Activated T-cell treated with anti-CD3 and anti-CD28 coated beads, Interleukin-2, amount 50 U/mL, for 72 hours (primary cell): ENCODE measurements at places on chromosomes 16 and 17.

- no peak for DNase-seq
Observed at GRCh38 chr17:60173304-60173819, 23.6 kb downstream of the CA4 start.

DNA sequence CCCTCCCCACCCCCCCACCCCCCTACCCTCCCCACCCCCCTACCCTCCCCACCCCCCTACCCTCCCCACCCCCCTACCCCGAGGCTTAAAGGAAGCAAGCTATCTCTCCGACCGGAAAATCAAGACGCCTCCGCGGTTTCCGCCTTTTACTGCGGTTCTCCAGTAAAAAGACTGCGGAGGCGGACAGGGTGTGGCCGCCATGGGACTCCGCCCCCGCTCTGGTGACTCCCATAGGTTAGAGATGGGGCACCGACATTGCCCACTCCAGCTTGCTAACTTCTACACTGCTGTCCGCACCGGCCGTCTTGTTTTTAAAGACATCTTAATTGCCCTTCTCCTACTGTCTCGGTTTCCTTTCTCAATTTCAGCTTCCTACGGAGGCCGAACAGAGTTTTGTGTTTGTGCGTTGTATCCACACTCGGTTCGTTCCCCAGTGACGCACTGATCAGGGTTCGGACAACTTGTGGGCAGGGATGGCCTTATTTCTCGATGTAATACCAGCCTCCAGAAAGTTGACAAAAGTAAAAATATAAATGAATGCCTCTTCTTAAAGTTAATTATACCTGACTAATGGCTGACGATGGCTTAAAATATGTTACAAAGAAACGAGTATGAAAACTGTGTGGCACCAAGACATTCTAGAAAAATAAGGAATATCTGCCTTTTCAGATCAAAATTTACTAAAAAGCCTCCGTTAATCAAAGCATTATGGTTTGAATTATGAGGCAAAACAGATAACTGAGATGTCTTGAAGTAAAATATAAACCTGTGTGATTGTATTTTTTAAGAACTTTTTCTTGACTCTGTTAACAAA lies 1.1 kb upstream of the ZNF200 start:
- DNase-seq, result peak; percentile 21

DNA sequence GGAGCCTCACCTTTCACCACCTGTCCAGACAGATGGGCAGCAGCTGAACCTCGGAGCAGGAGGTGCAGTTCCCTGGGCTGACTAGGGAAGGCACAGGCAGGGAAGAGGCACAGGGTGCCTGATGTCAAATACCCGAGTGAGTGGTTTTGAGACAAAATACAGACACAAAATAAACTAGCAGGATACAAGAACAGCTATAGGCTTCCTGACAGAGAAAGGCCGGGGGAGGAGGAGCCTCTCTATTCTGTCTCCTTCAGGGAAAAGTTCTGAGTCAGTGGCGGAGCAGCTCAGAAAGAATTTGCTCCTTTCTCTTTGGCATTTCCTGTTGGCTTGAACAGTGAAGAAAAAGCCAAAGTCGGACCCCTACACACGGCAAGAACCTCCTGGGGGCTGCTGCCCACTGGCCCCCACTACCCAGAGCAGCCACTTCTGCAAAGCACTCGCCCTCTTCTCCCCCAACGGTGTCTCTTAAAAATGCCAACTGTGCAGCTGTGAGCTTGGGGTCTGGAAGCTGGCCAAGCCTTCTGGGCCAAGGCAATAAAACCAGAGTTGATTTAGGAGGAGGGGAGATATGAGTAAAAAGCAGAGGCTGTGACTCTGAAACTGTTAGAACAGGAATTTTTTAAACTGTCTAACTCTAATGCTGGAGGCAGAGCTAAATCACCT lies 14.4 kb upstream of the FAAP100 start:
- DNase-seq, result no peak

DNA sequence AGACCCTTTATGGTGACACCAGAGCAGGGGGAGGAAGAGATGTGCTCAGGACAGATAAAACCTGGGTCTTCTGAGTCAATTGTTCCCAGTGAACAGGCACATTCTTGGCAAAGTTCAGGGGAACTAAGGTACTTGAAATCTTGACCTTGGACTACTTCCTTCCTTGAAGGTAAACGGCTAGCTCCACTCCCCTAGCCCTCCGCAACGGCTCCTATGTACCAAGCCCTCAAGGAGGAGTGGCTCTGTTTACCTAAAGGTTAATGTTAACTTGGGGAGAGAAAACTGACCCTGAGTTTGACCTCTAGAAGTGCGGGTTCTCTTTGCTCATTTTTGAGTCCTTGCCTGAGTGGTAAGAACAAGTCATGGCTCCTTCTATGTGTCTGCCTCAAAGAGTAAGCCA lies 7.8 kb downstream of the TTLL6 start:
- no peak for DNase-seq

DNA sequence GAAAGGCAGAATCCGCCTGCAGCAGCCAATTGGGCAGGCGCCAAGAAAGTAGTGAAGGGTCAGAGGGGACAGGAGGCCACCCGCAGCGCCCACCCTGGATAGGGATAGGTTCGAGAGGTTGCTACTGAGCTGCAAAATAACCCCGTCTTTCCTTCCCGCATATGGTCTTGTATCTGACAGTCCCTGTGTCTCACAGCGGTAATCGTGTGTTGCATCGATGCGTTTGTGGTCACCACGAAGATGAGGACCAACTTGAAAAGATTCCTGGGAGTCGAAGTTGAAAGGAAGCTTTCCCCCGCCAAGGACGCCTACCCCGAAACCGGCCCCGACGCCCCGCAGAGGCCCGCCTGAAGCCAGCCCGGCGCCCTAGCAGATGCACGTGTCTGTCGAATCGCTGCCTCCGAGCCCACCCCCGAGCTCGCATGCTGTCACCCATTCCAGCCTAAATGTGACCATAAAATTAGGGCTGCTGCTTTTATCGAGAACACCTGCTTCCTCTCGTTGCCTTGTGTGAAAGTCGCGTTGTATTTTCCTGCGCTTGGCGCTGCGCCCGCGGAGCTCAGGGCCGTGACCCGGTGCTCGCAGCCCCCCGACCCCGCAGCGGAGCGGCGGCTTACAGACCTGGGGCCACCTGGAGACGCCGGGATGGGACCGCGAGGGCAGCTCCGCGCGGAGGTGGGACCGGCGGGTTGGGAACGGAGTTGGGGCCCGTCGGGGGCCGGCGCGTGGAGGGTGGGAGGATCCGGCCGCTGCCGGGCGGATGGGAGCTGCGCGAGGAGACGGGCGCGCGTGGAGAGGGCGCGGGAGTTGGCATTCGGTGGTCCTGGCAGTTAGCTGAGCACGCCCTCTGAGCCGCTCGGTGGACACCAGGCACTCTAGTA lies at the start of gene CMTM2:
Gene CMTM2, plus strand, starts transcription at position 813 of the 881 bp plus-strand sequence. CDS start 145 bp downstream, outside the sequence.
- DNase-seq, result no peak
